ENCODE measurements at places on chromosomes 3 and 15.

GRCh38 chr3:40287248-40287647 lies 22.3 kb upstream of the EIF1B start:
- no peak for DNase-seq

GRCh38 chr3:129554356-129555152 lies 11.6 kb downstream of the H1-8 start:
- DNase-seq = no peak

DNA sequence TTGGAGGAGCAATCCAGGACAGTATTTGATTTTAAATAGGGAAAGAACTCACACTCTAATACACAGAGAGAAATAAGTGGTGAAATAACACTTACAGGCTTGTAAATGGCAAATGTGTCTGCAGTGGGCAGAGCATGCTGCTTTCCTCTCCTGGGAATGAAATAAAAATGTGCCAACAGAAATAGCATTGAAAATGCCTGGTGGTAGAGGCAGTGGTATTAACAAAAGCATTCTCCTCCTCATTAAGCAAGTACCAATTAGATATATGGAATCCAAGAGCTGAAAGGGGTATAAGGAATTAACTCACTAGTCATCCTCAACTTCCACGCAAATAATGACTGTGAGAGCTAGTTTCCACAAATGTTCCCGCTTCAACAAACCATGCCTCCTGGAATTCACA lies 364.1 kb upstream of the KCNMB2 start:
- DNase-seq = no peak

DNA sequence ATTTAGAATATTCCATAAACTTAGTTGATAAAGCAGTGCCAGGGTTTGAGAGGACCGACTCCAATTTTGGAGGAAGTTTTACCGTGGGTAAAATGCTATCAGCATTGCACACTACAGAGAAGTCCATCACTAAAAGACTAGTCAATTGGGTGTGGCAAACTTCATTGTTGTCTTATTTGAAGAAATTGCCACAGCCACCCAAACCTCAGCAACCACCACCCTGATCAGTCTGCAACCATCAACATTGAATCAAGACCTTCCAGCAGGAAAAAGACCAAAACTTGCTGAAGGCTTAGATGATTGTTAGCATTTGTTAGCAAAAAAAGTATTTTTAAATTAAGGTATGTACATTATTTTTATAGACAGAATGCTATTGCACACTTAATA lies 60.5 kb downstream of the KLF13 start:
- DNase-seq = no peak

DNA sequence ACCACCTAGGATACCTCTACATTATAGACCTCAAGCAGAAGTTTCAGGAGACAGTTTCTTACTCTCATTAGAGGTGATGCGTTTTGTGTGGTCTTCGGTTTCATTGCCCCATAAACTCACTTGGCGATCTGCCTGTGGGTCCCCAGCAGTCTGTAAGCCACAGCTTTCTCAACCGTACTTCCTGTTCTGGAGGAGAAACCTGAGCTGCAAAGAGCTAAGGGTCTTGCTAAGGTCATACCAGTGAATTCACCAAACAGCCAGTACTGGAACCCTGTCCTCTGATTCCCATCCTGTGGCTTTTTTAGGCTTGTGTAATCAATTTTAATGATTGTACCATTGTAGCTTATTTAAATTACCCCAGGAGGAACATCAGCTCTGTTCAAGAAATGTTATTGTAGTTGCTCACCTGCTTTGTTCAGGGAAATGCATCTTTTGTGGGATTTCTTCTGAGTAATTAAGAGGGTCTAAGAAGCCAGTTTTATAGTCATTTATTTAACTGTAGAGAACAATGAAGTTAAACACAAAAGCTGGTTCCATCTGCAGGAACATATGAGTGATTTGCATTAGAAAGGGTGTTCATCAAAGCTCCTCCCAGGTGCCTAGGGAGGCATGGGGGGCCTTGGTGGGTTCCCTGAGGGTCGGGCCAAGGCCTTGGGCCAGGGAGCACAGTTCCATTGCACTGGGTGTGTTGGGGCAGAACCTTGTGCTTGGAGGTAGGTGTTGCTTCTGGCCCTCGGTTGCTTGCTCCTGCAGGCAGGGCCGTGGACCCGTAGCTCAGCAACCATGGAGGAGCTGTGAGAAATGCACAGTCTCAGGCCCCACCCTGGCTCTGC lies 69.6 kb downstream of the APBA2 start:
- DNase-seq = peak; percentile 35

DNA sequence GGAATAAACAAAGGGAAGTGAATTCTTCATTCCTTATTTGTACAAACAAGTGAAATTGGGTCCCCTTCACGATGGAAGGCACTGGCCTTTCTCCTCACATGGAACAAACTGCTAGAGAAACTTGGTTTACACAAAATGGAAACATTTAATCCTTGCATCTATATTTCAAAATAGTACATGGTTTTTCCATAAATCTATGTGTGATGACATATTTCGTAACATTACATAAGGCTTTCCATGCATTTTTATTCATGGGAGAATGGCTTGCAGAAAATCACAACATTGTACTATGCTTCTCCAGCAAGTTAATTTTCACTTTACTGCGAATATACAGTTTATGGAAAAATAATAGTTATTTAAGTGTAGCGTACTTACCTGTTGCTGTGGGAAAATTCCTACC lies 81.0 kb upstream of the CDIN1 start:
- DNase-seq = no peak

DNA sequence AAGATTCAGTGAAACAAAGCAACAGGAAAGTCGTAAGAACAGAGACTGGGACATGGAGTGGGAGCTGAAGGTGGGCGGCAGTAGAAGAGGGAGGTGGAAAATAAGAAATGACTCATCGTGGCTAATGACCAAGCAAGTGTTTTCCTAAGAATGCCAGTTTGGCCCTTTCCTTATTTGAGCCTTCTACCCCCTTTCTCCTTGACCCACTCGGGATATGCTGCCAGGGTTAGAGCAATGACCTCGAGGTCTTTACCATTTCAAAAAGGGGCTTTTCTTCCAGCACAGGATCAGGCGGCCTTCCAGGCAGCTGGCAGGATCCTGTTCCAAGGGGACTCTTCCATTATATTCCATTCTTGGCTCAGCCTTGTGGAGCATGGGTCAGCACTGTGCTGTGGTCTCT lies 241.1 kb downstream of the RYR3 start:
- no peak for DNase-seq

GRCh38 chr15:88040516-88040915 lies 216.0 kb downstream of the NTRK3 start:
- no peak for DNase-seq

DNA sequence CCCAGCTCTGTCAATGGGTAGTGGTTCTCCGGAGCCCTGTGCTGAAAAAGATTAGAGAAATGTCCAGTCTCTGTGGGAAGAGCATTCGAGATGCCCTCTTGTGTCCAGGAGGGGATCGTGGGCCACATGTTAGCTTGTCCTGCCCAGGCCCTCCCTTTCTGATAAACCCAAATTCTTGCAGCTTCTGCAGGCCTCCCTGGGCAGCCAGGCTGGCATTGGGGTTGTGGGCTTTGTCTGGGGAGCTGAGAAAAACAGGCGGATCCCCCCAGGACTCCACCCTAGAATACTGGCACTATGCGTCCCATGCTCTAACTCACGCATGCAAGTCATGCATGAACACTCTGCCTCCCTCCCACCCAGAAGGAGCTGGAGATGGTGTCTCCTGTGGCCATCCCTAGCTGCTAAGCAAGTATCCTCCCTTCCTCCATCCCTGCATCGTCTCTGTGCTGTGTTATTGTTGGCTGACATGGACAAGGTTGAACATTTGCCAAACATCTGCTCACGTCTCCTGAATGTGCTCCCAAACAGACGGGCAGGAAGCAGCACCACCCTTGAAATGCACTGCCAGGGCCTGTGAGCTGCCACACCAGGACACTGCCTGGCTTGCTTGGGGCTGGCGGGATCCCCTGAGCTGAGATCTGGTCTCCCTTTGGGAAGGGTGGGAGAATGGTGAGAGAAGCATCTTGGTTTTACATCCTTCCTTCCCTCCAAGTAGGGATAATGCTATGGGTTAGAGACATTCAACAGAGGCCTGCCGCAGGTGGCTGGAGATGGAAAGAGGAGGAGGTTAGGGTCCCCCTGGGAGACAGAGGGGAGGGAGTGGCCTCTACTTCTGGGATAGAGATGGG lies 26.5 kb downstream of the CFAP161 start:
- no peak for DNase-seq

- no peak for DNase-seq
Measured at GRCh38 chr3:4432259-4432658, 34.8 kb downstream of the SUMF1 start.

- no peak for DNase-seq
Measured at GRCh38 chr15:97661796-97662195, 298.7 kb upstream of the ARRDC4 start.

DNA sequence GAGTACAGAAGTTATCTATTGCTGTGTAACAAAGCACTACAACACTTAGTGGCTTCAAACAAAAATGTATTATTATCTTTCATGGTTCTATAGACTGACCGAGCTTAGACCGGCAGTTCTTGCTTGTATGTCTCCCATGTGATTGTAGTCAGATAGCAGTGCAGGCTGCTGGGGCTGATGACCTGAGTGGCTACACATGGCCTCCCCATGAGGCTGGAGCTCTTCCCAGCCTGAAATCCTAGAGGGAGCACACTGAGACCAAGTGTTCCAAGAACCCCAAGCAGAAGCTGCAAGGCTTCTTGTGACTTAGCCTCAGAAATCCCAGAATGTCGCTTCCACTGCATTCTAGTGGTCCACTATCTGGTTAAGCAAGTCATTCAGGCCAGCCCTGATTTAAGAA lies 141.2 kb upstream of the TLE3 start:
- DNase-seq = peak; percentile 8

GRCh38 chr3:124831628-124832199 lies 55.5 kb downstream of the ITGB5 start:
- DNase-seq = no peak
